ENCODE measurements at places on chromosomes 3 and 15.

GRCh38 chr3:13021141-13022114 is 51.8 kb downstream of the IQSEC1 start:
- DNase-seq = no peak

- no peak for DNase-seq
These were observed 40.7 kb downstream of the DUT start for GRCh38 chr15:48371961-48372360.

- DNase-seq = no peak
These were observed 183.6 kb upstream of the ATP11B start for GRCh38 chr3:182609575-182610156.

- DNase-seq = no peak
These were observed 411.2 kb downstream of the VPS13C start for GRCh38 chr15:61649046-61649445.

GRCh38 chr3:190117981-190118380 is 2.7 kb downstream of the P3H2 start:
- no peak for DNase-seq

- no peak for DNase-seq
These were observed 447.3 kb downstream of the FOXP1 start for GRCh38 chr3:71136276-71136675.

- peak; percentile 10 for DNase-seq
These were observed 289.3 kb upstream of the PLSCR5 start for GRCh38 chr3:146894406-146894805.

GRCh38 chr3:162428192-162428591 is 931.6 kb downstream of the OTOL1 start:
- no peak for DNase-seq

- no peak for DNase-seq
These were observed 184.9 kb upstream of the BHLHE40 start for GRCh38 chr3:4794331-4794730.

- no peak for DNase-seq
These were observed 92.1 kb upstream of the PLSCR4 start for GRCh38 chr3:146342989-146343388.

DNA sequence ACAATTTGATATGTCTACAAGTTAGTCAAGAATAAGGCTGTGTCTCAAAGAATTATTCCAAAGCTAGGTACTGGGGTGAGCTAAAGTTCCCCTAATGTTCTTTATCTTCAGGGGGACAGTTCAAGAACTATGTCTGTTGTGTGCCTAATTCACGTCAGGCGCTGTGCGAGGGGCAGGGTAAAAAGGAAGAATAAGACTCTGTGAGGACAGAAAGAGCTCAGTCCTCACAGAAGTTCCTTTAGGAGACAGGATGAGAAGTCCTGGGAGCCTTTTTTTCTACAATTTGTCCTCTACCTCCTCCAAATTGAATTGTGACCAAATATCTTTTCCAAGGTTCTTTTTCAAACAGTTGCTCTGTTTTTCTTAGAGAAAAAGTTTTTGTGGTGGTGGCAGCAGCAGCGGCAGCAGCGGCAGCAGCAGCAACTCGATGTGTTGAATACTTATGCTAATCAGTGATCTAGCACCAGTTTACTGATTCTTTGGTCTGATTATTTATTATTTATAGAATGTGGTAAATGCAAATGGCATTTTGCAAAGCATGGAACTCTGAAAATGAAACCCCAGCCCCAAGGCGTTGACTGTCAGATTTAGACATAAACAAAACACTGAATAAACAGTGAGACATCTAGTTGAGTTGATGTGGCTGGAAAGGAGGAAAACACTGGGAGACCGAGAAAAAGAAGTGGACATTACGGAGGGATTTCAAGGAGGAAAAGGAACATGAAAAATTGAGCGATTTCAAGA is 88.6 kb downstream of the GTPBP8 start:
- DNase-seq = no peak

- no peak for DNase-seq
These were observed 5.9 kb upstream of the EBLN2 start for GRCh38 chr3:73055583-73055982.

DNA sequence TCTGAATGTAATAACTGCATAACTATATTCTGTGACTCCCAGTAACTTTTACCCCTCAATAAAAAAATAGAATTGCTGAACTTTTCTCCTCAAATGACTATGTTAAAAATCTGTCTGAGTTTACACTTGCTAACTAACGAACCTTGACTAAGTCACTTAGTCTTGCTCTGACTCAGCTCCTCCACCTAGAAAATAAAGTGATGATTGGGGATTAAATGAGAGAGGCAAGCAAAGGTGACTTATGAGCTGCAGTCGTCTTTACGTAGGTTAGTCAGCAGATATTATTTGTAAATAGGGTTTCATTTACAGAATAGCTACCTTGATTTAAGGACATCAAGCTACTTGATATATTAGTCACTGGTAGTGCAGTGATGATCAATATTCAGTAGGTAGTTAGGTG is 476.9 kb downstream of the MECOM start:
- DNase-seq = no peak

DNA sequence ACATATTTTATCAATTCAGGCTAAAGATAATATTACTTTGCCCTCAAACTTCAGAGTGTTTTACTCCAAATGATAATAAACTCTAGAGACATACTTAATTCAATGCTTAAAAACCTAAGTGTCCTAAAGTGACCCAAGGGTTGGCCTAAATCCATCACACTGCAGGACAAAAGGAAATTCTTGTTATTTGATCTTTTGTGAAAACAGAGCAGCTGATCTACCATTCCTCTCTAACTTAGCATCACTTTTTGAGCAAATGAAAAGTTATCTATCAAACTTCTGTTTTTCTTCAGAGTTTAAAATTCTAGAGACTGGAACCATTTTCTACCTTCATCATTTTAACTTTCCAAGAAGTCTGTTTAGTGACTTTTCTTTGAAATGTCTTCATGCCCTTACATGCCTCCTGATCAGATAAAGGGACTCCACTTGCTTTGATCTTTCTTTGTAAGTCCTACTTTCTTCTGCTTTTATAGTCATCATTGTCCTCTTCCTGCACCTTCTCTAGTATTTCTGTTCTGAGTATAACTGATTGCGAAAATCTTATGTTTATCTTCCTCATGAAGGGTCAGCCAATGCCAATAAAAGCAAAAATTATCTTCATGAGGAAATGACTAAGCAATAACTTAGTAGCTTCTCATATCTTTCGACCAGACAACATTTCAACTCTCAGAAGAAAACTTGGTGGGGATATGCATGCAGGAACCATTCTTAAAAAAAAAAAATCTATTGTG is 378.7 kb upstream of the TGFBR2 start:
- DNase-seq = peak; percentile 78

DNA sequence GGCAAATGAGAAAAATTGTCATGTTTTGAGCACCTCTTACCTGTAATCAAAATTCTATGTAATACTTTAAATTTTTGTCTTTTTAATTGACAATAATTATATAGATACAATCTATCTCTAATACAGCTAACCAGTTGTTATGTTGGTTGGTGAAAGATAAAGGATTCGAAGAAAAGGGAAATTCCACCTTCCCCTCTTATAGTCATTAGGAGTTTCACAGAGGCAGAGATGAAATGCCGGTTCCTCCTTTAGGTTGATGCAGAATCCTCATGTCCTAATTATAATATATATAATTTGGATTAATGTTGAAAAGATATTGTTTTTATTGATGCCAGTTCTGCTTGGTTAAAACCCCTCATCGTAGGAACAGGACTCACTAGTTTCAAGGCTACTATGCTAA is 67.1 kb downstream of the LRCH3 start:
- DNase-seq = no peak

DNA sequence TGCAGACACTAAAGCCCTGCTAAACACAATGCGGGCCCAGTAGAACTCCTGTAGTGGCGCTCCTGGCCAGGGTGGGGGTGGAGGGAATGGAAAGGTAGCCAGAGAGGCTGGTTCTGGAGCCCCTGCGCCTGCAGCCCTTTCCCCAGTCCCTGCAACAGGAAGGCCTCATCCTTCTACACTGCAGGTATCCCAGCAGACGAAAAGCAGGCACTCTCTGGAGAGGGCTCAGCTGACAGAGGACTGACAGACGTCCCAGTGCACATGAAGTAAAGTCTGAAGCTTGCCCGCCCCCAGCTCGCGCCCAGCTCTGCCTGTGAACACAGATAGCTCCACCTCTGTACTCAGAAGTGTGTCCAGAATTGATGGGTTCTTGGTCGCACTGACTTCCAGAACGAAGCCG is 46.0 kb downstream of the NSMCE3 start:
- no peak for DNase-seq

- peak; percentile 65 for DNase-seq
These were observed 26.3 kb upstream of the MNS1 start for GRCh38 chr15:56491110-56491722.

DNA sequence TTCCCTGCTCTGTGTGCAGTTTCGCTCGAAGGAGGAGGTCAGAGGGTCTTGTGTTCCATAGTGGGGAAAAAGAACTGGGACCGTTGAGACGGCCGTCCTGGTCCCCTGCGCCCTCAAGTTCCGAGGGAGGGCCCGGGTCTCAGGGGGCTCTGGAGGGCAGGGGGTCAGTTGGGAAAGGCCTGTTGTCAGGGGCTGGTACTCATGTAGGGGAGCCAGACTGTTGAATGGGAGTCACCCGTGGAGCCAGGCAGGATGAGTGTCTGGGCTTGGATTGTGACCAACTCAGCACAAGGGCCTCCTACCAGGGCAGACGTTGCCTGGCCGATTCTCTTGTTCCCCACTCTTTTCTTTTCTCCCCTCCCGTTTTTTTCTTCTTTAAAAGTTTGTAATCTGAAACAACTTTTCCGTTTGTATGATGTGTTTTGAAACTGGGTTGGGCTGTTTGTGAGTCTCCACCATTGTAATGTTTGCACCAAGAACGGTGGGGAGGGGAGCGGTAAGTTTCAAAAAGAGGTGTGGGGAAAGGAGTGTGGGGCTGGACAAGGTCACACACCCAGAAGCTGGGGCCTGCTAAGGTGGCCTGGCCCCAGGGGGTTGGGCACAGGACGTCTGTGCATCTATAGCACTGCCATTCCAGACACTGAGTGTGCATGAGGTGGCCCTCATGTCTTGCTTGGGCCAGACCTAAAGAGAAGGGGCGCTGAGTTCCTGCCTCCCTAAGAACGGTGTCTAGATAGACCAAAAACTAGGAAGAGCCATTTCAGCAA is 1.1 kb downstream of the CMTM7 start:
- no peak for DNase-seq

GRCh38 chr3:46380471-46381221 is 9.9 kb downstream of the CCR5 start:
- peak; percentile 18 for DNase-seq

DNA sequence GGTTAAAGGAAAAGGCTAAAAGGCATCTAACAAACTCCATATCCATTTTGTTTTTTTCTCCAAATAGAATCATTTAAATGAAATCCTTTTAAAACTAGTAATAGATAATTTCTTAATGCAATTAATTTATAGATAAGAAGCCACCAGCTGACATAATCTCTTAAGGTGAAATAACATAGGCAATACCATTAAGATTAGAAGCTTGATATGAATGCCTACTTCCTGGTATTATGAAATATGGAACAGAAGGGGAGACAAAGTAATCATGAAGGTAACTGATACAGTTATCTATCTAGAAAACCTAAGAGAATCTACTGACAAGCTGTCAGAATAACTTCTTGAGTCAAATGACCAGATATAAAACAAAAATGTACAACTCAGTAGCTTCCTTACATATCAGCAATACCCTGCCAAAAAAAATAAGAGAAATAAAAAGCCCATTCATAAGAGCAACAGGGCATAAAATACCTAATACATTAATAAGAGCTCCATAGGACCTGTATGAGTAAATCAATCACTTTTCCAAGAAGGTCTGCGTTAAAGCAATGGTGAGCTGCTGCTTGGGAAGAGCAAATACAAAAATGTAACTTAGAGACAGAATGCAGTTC is 10.7 kb downstream of the EHD4 start:
- DNase-seq = no peak

DNA sequence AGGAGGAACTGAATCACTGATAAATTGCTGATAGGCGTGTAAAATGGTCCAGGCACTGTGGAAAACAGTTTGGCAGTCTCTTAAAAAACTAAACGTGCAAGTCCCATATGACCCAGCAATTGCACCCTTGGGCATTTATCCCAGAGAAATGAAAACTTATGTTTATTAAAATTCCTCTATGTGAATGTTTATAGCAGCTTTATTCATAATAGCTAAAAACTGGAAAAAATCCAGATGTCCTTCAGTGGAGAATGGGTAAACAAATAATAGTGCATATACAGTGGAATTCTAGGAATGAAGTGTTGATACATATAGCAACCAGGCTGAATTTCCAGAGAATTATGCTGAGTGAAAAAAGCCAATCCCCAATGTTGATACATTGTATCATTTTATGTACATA is 482.2 kb upstream of the PDZRN3 start:
- no peak for DNase-seq

DNA sequence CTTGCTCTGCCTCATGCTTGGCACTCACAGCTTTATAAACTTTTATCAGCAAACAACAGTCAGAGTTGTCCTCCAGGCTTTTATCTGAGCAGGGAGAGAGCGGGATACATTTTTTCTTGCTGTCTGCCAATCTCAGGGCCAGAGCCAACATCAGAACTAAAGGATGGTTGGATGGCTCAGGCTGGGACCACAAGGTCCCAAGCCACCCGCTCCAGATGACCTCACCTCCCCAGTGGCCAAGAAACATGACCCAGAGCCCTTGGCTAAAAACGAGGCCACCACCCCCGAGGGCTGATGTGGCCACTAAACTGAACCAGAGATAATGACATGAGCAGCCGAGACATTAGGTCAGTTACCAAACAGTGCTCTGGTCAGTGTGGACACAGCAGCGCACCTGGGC is 18.8 kb upstream of the SPATA12 start:
- DNase-seq = no peak

DNA sequence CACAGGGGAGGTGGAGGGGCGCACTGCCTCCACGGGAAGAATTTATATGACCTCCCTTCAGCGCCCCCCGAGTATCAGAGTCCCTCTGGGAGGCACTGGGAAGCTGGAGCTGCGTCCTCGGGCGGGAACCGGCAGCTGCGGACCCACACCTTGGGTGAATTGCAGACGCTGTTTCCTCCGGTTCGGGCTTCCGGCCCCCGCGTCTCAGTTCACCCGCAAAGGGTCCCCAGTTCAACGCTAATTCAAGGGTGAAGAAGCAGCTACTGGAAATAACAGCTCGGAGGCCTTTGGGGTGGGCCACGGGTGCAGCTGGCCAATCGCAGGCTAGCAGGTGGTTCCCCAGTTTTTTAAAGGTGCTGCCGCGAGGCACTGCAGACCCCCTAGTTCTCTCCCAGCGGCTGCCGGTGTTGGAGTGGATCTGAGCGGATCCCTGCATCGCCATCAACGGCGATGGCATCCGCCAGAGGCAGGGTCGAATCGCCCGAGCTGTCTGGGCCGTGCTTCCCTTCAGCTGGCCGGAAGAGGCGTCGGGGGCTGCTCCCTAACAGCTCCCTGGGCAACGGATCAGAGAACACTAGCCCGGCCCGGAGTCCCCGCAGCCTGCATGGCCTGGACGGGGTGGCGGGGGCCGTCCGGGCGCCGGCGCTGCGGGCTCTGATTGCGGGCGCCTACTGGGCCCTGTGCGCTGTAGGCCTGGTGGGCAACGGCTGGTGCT is 19.4 kb upstream of the ADAMTS7 start:
- no peak for DNase-seq

GRCh38 chr3:157447026-157447694 is 10.5 kb downstream of the PTX3 start:
- peak; percentile 32 for DNase-seq

- no peak for DNase-seq
These were observed 47.8 kb downstream of the DAPK2 start for GRCh38 chr15:63998489-63998888.

DNA sequence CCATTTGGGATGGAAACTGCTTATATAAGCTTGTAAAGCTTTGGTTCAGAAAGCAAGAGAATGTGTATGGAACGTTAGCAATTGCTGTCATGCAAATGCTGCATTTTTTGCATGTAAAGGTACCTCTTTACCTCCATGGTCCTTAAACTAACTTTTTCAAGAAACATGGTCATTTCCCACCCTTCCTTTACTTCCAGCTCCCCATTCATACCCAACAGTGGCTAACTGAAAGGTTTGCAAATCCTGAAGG is 84.3 kb downstream of the SMAD3 start:
- no peak for DNase-seq
